Caco-2 (cell line): ENCODE measurements at places on chromosomes 5 and 9. TPM values are rescaled to one million over a fixed set of nuclear protein-coding genes. Genes with fewer than 3 reads are reported as not detected.

DNA sequence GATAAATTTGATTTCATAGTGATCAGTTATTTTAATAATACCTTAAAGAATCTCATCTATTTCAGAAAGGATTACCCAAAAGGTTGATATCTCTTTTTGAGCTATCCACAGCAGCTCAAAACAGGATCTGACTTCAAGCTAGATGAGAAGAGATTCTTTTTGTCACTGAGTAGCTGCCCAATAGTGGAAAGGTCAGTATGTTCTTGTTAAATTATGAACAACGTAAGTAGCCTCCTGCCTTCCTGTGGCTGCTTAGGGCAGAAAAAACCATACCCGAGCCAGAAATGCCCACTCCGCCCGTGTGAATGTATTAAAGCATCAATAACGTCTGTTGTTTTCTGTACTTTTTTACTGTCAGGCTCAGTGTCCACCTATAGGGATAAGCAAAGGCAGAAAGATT is 51.3 kb upstream of the PRUNE2 start:
- DNase-seq: no peak

GRCh38 chr5:173775261-173776197 is 112.6 kb upstream of the CPEB4 start:
- DNase-seq: no peak

- DNase-seq: no peak
These were observed 15.2 kb upstream of the PPP1R2B start for GRCh38 chr5:156834916-156835315.

GRCh38 chr9:316382-316965 is 101.8 kb downstream of the DOCK8 start:
- no peak for DNase-seq

GRCh38 chr5:137190441-137190840 is 308.7 kb downstream of the SPOCK1 start:
- no peak for DNase-seq

DNA sequence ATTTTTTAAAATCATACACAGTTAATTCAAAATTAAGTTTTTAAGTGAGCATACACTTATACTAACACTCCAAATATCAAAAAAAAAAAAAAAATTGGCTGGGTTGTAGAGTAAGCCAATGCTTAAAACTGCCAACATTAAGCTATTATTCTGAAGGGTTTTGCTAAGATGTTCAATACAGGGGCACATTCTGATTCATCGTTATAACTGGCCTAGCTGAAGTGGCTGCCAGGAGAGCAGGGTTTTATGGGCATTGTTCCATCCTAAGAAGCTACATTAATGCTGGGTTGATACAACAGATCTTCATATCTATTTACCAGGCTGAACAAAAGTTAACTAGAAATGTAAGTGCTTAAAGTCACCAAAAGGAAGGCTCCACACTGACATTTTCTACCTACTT is 13.4 kb downstream of the ELAVL2 start:
- DNase-seq: no peak

- DNase-seq: no peak
These were observed 998.9 kb upstream of the CDH6 start for GRCh38 chr5:30194595-30194994.

GRCh38 chr5:83368319-83368718 is 103.2 kb upstream of the VCAN start:
- DNase-seq: no peak

DNA sequence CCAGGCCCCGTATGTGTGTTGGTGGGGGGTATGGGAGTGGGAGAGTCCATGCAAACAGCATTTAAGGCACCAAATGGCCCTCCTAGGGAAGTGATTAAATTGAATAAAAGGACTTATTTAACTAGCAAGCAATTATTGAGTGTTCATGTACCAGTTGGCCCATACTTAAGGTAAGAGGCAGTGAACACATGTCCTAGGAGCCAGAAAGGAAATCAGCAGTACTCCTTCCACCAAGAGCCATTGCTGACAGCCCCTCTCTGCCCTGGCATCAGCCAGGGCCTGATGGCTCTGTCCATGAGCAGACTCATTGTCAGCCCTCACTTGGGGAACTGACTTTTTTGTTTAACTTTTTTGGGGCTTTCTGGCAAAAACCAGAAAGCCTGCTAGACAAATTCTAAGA is 10.4 kb upstream of the SHROOM1 start:
- DNase-seq: no peak

- no peak for DNase-seq
These were observed 121.9 kb upstream of the GRHPR start for GRCh38 chr9:37300620-37301019.

The OR1J2 gene
- not detected in 2 replicates for total RNA-seq

The SPZ1 gene
- total RNA-seq: not detected in 2 replicates

The RICTOR gene
- 25.2 and 25.7 TPM in 2 replicates for total RNA-seq

The CXCL14 gene
- total RNA-seq: not detected in 2 replicates

The TLX3 gene
- total RNA-seq: not detected in 2 replicates

The CBY3 gene
- 0.68 and 1.3 TPM in 2 replicates for total RNA-seq

The CNTNAP3 gene
- total RNA-seq: not detected in 2 replicates
